ENCODE measurements at places on chromosomes 1 and 21. TPM values are rescaled to one million over a fixed set of nuclear protein-coding genes. Genes with fewer than 3 reads are reported as not detected.

THEM5 gene
- 0.41 TPM for total RNA-seq

TAS1R1 gene
- total RNA-seq: 0.53 TPM

ST6GALNAC3 gene
- total RNA-seq: 49.0 TPM

NADK gene
- 47.6 TPM for total RNA-seq

PGLYRP3 gene
- total RNA-seq: not detected

CFAP141 gene
- not detected for total RNA-seq

KRTAP10-11 gene
- not detected for total RNA-seq

ADGRL2 gene
- total RNA-seq: 191 TPM

NBPF6 gene
- total RNA-seq: not detected

NBPF20 gene
- 4.1 TPM for total RNA-seq

AK5 gene
- 3.6 TPM for total RNA-seq

FAM78B gene
- total RNA-seq: 2.5 TPM

FCGR1A gene
- total RNA-seq: 6.2 TPM

RNF223 gene
- 3.7 TPM for total RNA-seq

OR10R2 gene
- not detected for total RNA-seq

FMO1 gene
- 75.4 TPM for total RNA-seq

GJA8 gene
- 0.64 TPM for total RNA-seq

ROR1 gene
- 33.9 TPM for total RNA-seq

TPTE gene
- total RNA-seq: not detected

DIO1 gene
- total RNA-seq: 8.6 TPM

MAEL gene
- total RNA-seq: 0.64 TPM

CR1L gene
- 2.5 TPM for total RNA-seq
